ENCODE measurements at places on chromosomes 12 and 14.
A peak's percentile ranks its signal among the peaks of the same experiment; 100 is the strongest.

- DNase-seq, result no peak
Measured at GRCh38 chr12:26122061-26122680, 2.7 kb downstream of the BHLHE41 start.

DNA sequence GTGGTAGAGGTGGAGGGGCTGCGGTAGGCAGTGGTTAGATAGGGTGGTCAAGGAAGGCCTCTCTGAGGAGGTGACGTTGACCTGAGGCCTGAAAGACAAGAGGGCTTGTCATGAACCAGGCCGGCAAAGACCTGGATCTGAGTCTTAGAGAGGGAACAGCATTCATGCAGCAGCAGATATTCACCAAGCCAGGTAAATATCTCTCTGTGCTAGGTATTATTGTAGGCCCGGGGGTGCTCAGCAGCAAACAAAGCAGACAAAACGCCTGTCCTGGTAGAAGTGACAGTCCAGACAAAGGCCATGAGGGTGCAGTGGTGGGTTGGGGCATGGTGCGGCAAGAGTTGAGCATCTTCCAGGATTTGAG is 117.6 kb downstream of the PTPN11 start:
- DNase-seq, result no peak

GRCh38 chr12:99066726-99067125 is 421.6 kb downstream of the APAF1 start:
- no peak for DNase-seq

- no peak for DNase-seq
Measured at GRCh38 chr12:125105600-125105999, 40.4 kb downstream of the AACS start.

DNA sequence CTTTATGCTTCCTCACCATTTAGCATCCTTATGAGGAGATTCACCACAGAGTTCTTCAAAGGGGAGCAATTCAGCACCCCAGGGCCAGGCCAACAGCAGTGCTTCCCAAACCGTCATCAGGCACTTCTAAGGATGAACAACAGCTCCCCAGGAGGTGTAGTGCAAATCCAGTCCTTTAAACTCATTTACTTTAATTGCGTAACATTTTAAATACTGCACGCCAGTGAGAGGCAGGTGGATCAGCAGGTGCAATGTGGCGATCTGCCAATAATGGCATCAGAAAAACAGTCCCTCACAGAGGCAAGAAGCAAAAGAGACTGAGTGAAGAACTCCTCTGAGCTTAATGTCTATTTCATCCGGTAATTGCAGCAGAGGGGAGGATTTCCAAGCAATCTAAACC is 770.9 kb upstream of the FOXG1 start:
- DNase-seq, result no peak

DNA sequence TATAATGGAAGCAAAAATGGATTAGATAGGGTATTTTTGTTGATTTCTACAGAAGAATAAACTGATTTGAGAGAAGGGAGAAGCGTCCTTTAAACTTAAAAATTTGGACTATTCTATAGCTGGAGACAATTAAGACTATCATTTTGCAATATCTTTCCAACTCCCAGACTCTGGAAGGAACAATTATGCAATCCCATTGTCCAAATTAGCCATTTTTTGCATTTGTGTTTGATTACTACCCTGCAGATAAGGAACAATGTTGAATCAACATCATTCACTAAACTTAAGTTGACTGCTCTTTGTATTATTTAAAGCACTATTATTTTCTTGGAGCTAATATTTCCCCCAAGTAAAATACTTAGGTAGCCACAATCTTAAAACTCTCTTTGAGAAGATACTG is 34.8 kb upstream of the SELPLG start:
- DNase-seq, result no peak

DNA sequence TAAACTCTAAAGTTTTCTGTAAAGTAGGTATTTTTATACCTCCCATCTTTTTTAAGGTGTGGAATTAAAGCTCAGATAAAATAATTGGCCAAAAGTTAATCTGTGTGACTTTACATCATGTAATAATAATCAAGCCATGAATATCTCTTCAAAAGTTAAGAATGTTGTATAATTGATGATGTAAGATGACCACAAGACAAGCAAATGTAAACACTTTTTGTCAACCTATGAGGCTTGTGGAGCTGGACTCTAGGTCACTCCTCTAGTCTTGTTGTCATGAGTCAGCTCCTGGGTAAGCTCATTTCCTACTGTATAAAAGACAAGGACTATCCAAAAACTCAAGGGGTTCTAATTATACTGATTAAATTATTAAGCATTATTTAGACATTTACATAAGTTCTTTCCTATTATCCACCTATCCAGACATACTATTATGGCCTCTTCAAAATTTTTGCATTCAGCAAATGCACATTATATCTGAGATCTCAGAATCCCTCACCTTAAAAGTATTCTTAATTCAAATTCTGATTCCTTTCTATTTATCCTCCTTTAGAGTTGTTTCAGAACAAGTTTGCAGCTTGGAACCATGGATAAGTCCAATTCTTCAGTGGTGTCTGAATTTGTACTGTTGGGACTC is at the start of gene OR4K5:
OR4K5 (plus strand) TSS at position 587 of the 637 bp plus-strand sequence; CDS start at position 587, 0 bp downstream.
- DNase-seq, result no peak

DNA sequence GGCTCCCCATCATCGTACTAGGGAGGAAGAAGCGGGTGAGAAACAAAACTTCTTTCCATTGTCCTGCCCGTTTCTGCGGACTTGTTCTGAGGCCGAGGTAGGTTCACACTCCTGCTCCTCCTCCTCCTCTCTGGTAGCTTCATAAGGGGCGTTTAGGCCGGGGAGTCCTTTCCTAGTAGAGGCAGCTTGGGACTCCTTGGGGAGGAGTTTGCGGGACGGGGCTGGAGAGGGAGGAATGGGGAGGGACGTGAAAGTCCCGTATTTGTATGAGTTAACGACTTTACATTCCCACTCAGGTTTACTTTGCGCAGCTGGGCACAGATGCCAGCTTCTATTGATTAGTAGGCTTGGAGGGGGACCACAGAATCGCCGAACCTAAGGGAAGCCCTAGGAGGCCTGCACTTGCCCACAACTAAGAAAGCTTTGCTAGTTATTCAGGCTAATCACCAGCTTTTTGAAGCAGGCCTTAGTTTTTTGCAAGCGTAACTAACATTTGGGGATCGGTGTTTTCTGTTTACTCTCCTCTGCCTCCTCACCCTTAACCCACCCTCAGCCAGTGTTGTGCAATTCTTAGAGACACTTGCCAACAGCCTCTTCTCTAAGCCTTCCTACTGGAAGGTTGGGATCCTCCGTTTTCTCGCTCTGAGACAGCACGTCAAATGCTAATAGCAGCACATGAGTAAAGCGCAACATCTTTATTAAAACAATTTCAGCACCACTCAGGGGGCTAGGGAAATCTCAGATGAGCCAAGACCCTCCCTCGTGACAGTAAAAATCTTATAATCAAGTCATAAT is 499 bp downstream of the RNASE4 start:
- DNase-seq, result no peak

GRCh38 chr12:131710464-131711457 is at the start of gene SFSWAP:
Gene SFSWAP (plus strand): TSS chr12:131711090. CDS start chr12:131711230, 140 bp downstream.
- DNase-seq, result peak; percentile 67

DNA sequence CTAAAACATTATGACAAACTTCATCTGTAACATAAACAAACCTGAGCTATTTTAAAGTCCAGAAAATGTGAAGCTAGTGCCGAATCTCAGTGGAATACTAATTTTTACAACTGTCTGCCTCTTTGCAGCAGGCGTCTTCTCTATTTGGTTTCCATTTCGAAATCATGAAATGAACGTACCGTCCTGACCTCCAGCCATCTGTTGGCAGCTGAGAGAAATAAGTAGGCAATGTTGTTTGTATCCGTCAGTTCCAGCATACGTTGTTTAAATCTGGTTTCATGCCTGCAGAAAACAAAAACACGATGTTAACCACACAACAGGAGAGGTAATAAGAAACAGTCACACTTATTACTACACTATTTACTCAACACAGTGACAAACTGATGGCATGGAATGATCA is 54.3 kb upstream of the KCNJ8 start:
- no peak for DNase-seq

- no peak for DNase-seq
Measured at GRCh38 chr14:50335989-50336824, 24.1 kb downstream of the DMAC2L start.

DNA sequence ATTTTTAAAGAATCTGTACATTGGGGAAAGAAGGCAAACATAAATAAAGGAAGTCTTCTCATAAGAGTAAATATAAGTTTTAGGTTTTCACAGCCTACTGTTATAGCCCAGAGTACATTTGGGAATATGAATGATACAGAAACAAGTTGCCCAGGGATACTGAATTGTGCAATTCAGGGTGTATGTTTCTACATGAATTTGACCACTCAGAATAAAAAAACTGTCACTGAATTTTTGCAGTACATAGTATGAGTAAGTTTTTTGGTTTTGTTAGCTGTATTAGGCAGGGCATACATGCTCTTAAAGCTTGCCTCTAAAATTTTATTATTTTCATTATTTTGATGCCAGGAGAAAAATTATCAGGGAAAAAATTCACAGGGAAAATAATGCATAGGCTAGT is 6.6 kb upstream of the PCNX4 start:
- DNase-seq, result no peak

DNA sequence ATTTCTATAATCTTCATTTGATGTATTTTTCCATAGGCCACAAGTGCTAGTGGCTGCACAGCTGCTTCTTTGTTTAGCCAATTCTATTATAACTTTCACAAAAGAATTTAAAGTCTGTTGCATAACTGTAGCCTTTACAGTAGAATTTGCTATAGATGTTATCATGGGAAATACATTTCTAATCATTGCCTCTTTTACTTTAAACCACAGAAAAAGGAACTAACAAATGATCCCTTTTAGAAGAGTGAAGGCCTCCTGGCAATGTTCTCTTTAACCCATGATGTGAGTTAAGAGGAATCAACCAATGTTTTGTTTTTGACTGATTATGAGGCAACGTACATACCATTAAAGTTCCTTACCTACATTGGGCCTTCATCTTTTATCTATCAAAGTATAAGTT is 68.8 kb downstream of the RPL10L start:
- DNase-seq, result no peak

DNA sequence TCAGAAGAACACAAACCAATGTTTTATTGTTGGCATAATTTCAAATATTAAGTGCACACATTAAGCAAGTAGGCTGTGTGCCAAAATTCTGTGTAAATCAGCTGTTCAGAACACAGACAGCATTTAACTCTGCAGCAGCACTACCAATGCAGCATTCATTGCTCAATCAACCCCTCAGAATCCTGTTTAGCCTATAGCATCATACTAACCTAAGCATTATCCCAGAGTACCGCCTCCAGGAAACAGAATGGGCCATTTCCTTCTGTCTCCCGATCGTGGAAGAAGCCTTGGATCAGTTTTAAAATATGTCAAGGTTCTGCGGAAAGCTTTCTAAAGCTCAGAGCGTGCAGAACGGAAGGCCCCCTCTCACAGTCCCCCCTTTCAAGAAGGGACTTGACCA is 3.3 kb downstream of the IL26 start:
- DNase-seq, result no peak

GRCh38 chr12:106739318-106739717 is 35.2 kb upstream of the RIC8B start:
- DNase-seq, result no peak

GRCh38 chr14:104117341-104118005 is 20.9 kb upstream of the KIF26A start:
- no peak for DNase-seq

DNA sequence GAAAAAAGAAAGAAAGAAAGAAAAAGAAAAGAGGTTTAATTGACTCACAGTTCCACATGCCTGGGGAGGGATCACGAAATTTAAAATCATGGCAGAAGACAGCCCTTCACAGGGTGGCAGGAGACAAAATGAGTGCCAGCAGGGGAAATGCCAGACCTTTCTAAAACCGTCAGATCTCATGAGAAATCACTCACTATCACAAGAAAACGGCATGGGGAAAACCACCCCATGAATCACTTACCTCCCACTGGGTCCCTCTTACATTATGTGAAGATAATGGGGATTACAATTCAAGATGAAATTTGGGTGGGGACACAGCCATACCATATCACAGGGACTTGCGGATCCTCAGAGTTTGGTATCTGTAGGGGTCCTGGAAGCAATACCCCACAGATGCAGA is 16.3 kb upstream of the EGLN3 start:
- peak; percentile 1 for DNase-seq

DNA sequence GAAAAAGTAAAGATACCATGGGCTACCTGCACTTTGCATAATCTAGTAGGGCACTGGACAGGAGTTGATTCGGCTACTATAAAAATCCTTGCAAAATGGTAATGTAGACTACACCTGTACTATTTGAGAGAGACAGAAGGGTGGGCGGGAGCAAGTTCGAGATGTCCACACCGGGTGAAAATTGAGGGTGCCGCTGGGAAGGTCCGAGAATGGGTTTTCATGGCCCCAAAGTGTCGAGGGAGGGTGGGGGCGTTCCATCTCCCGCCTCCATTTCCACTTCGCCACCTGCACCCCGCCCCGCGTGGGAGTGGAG is 648 bp downstream of the SNX6 start:
- DNase-seq, result no peak

- DNase-seq, result no peak
Measured at GRCh38 chr12:60195483-60195882, 599.7 kb downstream of the SLC16A7 start.

- no peak for DNase-seq
Measured at GRCh38 chr14:64732536-64733120, 28.4 kb downstream of the PLEKHG3 start.

GRCh38 chr12:49866859-49867569 is 24.1 kb upstream of the BCDIN3D start:
- DNase-seq, result peak; percentile 76

GRCh38 chr12:62044450-62045135 is 215.6 kb upstream of the USP15 start:
- no peak for DNase-seq

- DNase-seq, result no peak
Measured at GRCh38 chr14:92679246-92679645, 69.2 kb downstream of the LGMN start.

DNA sequence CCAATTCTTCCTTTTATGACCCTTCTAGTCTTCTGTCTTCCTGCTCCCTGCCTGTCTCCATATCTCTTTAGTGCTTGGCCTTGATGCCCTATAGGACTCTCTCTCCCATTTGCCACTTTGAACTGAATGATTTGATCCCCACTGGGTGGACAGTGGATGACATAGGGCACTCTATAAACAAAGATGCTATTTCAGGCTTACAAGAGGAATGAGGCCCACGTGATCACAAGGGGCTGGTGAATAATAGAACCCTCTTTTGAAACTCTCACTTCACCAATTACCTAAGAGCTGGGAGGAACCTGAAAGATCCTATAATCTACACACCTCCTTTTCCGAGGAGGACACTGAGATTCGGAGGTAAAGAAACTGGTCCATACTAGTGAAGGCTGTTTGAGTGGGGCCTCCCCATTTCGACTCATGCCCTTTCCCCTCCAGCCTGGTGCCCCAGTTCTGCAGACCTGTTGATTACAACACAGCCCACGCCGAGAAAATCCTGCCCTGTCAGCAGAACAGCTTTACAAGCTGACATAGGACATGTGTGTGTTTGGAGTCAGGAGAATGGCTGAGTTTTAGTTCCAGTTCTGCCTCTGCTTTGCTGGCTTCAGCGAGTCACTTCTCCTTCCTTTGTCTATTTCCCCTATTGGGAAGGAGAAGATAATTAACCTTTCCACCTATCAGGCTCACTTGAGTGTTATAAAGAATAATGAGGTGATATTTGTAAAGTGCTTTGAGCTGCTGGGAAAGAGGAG is 400.3 kb downstream of the ZFP36L1 start:
- DNase-seq, result no peak

- no peak for DNase-seq
Measured at GRCh38 chr12:21695986-21696385, 38.3 kb upstream of the LDHB start.
